NCI-H510A (cell line): ENCODE measurements at places on chromosomes 2 and 18.

DNA sequence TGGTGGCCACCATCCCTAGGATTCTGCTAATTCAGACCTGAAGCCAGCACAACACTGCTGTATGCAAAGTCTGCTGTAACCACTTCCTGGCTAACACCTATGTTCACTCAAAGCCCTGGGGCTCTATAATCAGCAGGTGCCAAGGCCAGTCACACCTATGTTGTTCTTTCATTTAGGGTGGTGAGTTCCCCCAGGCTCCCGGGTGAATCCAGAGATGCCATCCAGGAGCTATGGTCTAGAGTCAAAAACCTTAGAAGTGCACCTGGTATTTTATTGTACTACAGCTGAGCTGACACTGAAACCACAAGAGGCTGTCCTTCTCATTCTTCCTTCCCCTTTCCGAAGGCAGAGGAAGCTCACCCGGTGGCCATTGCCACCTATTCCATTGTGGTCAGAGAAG is 46.2 kb upstream of the CCDC141 start:
- no peak for DNase-seq

DNA sequence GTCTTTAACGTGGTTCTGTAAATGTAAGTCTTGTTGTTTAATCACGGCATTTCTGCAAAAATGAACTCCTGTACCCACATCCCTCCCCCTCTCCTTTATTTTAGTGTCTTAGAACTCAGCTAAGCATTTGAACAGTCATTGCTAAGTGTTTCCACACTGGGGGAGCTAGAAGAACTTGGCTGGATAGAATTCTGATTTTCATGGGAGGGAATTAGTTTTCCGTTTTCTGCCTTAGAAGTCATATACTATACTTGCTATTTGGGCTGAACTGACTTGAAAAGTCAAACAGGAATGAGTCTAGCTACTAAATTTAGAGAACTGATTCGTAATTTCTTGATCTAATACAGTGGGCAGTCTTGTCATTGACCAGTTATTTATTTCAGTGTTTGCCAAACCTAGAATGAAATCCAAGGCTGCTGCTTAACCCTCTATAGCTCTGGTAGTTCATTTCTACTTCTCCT is 61.1 kb downstream of the FMNL2 start:
- no peak for DNase-seq

- no peak for DNase-seq
Observed at GRCh38 chr18:52334896-52335295, 5.1 kb upstream of the DCC start.

DNA sequence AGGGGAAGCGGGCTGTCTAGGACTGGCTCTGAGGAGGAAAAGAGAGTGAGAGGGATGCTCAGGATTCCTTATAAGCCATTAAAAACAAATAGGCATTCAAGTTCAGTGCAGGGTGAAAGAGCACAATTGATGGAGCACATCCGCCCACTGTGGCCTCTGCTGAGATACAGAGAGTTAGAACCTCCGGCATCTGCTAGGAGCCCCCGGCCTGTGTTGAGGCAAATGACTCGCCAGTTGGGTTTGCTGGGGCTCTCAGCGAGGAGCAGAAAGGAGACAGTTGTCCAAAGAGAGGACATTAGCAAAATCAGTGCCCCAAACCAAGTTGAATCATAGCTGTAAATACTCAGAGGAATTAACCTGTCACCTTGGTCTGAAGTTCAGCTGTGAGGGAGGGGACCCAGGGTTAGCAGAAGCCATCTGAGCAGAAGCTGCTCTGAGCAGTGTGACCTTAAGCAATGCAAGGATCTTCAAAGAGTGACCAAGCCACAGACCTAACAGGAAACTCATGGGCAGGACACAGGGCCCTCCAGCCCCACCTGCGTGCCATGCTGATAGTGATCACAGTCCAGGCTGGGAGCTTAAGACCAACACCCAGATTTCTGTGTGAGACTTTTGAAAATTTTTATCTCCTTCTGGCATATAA is 23.3 kb upstream of the IL18RAP start:
- DNase-seq, result no peak

DNA sequence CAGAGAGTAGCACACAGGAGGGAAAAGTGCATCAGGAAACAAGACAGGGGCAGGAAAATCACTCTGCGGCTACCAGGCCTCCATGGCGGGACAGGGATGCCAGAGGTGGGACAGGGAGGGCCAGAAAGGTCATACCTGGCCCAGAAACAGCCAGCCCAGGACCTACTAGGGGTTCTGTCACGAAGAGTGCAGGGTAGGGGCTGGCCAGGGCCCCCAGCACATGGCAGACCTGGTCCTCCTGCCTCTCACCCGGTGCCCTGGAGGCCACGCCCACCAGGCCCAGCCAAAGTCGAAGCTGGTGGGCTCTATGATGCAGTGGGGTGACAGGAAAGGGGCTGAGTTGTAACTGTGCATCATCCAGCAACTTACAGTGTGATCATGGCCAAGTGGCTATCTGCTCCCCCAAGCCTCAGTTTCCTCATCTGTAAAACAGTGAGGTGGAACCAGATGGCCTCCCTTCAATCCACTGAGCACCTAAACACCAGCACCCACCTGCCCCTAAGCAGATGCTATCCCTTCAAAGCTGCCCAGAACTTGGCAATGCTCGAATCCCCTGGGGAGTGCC is 10.6 kb downstream of the CYP26B1 start:
- no peak for DNase-seq

DNA sequence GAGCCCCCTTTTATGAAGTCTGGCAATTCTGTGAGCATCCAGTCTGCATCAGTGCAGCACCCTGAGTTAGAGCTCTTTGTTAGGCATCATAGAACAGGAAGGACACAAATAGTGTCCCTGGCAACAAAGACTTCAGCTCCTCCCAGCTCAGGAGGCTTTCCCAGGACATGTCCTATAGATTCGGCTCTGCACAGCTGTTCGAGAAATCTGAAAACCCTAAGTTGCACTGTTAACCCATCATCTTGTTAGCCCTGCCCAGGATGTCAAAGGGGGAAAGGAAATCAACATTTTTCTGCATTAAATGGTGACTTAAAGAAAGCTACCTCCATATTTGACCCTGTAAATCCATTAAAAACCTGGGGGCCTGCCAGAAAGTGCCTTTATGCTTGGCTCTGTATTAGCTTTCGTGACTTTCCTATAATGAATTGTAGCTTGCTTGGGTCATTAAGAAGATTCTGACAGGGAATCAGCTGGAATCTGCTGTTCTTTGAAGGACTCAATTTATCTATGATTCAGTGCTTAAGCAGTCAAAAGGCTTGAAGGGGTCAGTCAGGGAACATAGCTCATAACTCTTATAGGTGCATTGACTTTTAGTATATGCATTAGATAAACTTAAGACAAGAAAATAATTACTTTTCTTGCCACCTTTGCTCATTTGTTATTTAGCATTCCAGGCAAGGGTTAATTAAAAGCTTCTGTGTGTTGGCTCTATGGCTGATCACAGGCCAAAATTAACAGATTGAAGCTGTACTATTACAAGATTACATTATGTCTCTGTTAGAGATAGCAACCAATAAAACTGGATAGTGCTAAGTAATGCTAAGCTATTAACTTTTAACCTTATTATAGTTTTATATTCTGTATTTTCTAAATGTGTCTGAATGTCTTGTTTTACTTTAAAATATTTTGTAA is 20.6 kb downstream of the ERMN start:
- no peak for DNase-seq

- DNase-seq, result no peak
Observed at GRCh38 chr18:36813824-36814223, 15.0 kb downstream of the TPGS2 start.

DNA sequence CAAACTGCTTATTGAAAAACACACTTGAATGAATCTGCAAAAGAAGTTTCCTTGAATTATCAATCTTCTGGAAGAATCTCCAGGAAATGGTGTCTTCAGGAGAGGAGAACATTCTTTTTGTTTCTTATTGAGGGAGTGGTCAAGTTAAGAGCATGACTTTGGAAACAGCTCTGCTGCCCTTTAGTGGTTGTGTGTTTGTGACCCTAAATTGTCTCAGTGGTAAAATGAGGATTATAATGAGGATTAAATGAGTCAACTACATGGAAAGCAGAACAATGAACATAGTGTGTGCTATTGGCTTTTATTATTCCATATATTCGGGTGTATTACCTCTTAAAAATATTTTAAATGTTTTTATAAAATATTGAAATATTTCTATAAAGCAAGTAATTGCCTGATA is 44.8 kb upstream of the TANC1 start:
- no peak for DNase-seq

DNA sequence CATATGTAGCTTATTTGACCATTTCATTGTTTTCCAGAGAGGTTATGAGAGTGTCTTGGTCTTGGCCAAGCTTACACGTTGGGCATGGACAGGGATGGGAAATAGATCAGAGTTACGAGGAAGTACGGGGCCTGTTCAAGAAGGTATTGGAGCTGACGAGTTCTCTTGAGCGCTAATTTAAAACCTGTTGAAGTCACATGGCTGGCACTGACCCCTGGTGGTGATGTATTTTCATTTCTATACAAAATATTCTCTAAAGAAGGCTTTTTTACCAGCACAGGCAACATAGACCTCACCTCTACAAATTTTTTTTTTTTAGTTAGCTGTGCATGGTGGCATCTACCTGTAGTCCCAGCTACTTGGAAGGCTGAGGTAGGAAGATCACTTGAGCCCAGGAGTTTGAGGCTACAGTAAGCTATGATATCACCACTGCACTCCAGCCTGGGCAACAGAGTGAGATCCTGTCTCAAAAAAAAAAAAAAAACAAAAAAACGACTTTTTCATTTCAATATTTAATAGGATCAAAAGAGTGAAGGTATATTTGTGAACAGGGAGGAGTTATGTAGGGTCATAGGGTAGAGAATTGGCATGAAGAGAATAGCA is 19.6 kb downstream of the UGP2 start:
- peak; percentile 7 for DNase-seq

DNA sequence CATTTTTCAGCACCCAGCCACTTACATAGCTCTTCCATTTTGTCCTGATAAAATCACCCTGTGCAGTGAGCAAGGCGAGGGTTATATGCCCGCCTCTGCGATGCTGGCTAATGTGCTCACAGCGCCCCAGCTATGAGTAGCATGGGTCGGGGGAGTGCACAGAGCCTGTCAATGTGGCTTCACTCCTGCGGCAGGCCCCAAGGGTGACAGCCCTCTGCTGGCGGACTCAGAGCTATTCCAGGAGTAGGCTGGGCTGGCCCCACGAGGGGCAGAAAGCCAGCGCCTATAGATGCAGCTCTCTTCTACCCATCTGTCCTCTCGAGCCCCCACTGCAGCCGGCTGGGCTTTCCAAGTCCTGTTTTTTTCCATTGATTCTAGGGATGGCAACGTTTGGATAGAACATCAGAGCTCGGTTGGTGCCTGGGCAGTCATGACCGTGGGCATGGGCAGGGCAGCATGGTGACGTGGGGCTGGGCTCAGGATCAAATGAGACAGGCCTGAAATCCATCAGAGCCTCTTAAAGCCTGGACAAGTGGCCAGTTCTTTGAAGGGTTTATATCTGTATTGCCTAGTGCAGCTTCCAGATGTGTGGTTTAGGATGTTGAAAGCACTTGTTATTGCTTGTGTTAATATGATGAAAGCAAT is 134.7 kb downstream of the MCFD2 start:
- no peak for DNase-seq

DNA sequence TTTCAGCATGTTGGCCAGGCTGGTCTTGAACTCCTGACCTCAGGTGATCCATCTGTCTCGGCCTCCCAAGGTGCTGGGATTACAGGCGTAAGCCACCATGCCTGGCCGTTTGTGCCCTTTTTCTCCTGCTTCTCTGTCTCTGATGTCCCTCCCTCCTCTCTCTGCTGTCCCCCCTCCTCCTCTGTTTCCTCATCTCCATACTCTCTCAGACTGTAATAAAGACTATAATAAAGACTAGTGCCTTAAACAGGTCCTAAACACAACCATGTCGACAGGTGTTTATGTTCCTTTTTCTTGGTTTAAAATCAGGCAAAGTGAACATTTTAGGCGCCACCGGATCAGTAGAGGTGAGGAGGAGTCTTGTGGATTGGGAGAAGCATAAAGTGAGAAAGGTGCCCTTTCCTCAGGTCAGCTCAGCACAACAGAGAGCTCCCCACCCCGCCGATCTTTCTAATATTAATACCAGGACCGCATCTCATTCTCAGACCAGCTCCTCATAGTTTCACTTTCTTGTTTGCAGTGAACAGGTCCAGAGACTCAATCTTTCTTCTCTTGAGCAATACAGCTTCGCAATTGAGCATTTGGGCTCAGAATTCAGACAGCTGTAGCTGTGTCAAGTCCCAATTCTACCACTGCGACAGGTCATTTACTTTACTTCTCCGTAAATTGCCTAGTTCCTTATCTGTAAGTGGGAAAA is 23.7 kb downstream of the TIMM21 start:
- DNase-seq, result no peak

DNA sequence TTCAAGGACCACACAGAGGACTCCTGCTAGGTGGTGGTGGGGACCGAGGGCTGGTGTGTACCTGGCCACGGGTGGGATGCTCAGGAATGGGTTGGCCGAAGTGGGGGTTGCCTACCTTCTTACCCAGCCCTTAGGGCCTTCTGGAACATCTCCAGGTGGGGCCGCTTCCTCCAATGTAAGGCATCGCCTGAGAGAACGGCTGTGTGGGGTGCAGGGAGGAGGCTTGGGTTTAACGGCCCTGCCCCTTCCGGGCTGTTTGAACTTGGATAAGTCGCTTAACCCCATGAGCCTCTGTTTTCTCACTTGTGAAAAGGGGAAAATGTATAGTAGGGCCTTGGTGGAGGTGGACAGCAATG is 35.0 kb downstream of the EMILIN2 start:
- DNase-seq, result no peak

- peak; percentile 60 for DNase-seq
Observed at GRCh38 chr2:10493634-10494281, 45.6 kb upstream of the ODC1 start.
